ENCODE measurements at places on chromosomes 5 and 9. TPM values are rescaled to one million over a fixed set of nuclear protein-coding genes. Genes with fewer than 3 reads are reported as not detected.

Gene RNF20
- total RNA-seq = 59.4 TPM

Gene FOXE1
- not detected for total RNA-seq

- DNase-seq = no peak
These were observed 118.0 kb upstream of the PHYKPL start for GRCh38 chr5:178350361-178351220.

- no peak for DNase-seq
These were observed 34.4 kb downstream of the ALG2 start for GRCh38 chr9:99187311-99187710.

GRCh38 chr5:84696651-84697050, 312.0 kb upstream of the EDIL3 start:
- no peak for DNase-seq
